ENCODE measurements at places on chromosomes 7 and 10. TPM values are rescaled to one million over a fixed set of nuclear protein-coding genes. Genes with fewer than 3 reads are reported as not detected.

The NPY gene
- total RNA-seq = not detected

The RELN gene
- total RNA-seq = 3.1 TPM

The MORN4 gene
- total RNA-seq = 7.0 TPM

The MYPN gene
- 31.3 TPM for total RNA-seq

The FAM25C gene
- not detected for total RNA-seq

The KAZALD1 gene
- total RNA-seq = 54.4 TPM

DNA sequence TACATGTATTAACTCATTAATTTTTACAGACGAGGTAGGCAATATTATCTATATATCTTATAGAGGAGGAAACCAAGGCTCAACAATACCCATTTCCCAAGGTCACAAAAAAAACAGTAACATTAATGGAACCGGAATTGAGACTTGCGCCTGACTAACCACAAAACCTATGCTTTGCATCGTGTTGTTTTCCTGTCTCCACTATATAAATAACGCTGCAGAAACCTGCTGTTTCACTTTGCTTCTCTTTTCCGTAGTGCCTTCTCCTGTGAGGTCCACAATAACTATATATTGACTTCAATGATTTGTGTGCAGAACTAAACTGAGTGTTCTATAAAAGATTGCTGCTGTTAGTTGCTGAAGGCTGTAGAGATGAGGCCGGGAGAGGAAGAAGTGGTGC lies 97.7 kb upstream of the RPA3 start:
- no peak for DNase-seq

GRCh38 chr10:19491166-19491565 lies 325.1 kb upstream of the PLXDC2 start:
- no peak for DNase-seq

GRCh38 chr10:128324058-128324827 lies 198.0 kb upstream of the MKI67 start:
- DNase-seq = peak; percentile 33

DNA sequence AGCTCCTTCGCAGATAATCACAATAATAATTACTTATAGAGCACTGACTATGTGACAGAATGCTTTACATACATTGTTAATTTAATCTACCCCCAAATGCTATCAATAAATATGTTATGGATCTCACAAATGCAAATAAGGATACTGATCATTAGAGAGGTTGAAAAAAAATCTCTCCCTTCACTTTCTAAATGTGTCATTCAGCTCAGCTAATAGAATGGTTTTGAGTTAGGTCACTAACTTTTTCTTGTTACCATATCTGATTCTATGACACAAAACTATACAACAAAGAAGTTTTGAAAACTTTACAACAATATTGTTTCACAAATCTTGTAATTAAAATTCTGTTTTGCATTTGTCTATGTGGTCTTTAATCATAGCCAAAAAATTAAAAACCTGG lies 17.4 kb downstream of the NEUROD6 start:
- DNase-seq = no peak

- no peak for DNase-seq
Observed at GRCh38 chr7:39613577-39613976, 9.8 kb upstream of the RALA start.

- DNase-seq = peak; percentile 85
Observed at GRCh38 chr7:32204361-32205018, 134.3 kb upstream of the PDE1C start.

- no peak for DNase-seq
Observed at GRCh38 chr7:117772421-117772820, 100.8 kb downstream of the CTTNBP2 start.

- no peak for DNase-seq
Observed at GRCh38 chr10:93300288-93300917, 181.7 kb downstream of the MYOF start.

- DNase-seq = peak; percentile 3
Observed at GRCh38 chr10:94991243-94991888, 52.9 kb downstream of the CYP2C9 start.

DNA sequence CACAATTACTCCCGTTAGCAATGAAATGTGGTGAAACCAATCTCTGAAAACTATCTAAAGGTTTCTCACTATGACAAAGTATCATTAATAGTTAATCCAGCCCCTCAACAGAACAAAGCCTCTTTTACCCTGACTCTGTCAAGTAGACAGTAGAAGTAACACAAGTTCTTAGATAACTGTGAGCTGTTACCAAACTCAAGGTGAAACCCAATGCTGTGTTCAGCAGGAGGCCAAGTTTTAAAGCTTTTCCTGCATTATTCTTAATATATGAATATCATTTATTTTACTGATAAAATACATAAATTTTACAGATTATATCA lies 109.1 kb downstream of the SRPK2 start:
- no peak for DNase-seq

DNA sequence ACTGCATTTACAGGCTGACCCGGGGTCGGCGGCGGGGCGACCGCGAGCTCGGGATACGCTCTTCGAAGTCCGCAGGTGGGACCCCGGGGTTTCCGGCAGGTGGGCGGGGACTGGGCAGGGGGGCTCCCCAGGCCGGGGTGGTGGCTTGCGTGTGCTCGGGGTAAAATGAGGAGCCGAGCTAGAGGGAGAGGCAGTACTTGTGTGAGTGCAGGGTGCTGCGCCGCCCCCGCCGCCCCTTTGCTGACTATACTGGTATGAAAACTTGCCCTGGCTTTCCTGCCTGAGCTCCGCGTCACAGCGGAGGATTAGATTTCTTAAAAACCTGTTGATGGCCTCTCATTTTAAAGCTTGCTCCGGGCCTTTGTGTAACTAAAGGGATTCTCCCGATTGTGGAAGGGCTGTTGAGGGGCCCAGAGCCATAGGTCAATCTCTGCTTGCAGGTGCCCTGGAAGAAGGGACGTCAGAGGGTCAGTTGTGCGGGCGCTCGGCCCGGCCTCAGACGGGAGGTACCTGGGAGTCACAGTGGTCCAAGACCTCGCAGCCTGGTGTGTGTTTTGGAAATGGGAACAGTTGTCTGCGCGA lies 488 bp downstream of the ARMC10 start:
- DNase-seq = peak; percentile 56

DNA sequence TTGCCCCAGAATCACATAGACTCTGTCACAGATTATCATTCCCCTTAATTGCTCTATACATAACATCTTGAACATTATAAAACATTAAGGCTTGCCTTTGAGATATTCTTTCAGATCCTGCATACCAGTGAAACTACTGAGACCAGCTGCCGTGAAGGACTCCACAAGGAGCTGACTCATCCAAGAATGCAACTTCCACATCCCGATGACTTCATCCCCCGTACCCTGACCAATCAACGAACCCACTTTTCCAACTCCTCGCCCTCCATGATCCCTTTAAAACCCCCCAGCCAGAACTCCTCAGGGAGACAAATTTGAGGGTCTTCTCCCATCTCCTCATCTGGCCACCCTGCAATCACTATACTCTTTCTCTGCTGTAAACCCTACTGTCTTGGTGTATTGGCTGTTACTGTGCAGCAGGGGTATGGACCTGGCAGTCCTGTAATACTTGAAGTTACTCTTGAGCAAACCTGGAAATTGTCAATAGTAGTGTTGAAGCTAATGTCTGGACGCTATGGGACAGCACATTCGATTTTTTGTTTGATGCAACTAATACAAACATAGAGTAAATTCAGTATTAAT lies 49.8 kb downstream of the HTR5A start:
- no peak for DNase-seq

GRCh38 chr7:127932076-127932475 lies 99.2 kb downstream of the LRRC4 start:
- DNase-seq = no peak

DNA sequence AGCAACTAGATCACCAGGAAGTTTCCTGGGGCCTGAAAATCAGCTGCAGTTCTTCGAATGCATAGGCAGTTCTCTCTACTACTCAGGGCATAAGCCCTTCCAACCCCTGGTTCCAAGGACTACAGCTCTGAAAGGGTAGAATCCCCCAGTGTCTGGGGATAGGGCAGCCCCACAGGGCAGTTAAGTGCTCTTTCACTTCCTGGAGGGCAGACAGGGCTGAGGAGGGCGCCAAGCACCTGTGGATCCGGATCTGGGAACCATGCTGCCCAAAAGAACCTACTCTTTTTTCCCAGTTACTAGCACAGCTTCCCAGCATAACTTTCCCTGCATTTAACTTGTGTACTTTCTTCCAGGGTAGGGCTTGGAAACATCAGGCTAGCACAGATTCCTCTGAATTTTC lies 41.1 kb downstream of the CXCL12 start:
- DNase-seq = no peak

DNA sequence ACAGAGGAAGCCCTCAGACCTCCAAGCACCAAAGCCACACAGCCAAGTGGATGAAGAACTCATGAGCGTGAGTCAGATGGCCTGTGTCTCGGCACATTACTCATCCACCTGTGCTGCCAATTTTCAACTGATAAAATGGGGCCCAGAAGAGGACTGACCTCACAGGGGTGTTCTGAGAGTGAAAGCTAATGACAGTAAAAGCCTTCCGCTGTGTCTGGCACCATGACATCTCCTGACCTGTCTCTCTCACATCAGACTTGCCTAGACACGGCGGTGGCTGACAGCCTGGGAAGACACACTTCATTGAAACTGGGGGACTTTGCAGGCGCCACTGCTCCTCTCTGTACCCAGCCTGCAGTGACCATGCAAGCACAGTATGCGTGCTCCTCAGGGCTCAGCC lies 8.3 kb upstream of the SLC18A3 start:
- peak; percentile 84 for DNase-seq

DNA sequence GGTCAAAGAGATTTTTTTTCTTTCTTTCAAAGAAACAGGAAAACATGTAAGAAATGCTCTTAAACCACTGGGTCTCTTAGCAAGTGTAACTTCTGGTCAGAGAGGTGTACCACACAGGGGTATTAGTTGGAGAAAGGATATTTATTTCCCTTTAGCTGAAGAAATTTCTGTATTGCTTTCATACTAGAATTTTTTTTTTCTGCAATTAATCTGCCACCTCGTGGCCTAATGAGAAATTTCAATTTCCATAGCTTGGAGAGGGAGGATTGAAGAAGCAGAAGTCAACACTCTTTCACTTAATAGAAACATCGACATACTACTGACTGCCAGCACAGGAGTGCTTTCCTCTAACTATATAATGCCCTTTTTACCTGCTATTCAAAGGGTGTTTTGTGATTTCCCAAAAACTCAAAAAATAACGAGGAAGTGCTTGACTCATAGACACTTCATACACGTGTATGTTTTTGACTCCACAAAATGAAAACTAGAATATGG lies 177.6 kb upstream of the NAMPT start:
- no peak for DNase-seq

DNA sequence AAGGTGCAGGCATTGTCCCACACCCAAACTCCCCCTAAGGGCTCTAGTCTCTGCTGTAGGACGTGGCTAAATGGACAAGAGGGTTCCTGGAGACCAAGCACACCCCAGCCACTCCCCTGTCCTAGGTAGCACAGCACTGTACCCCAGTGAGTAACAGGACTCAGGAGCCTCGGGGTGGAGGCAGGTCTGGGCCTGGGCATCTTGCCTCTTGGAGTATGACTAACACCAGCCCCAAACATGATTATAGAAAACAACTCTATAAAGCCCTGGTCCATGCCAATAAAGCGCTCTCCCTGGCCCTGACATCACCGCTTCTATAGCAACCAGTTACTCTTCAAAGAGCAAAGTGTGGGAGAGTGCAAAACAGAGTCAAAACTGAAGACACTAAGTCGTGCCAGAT lies 195.0 kb downstream of the CALN1 start:
- peak; percentile 47 for DNase-seq

DNA sequence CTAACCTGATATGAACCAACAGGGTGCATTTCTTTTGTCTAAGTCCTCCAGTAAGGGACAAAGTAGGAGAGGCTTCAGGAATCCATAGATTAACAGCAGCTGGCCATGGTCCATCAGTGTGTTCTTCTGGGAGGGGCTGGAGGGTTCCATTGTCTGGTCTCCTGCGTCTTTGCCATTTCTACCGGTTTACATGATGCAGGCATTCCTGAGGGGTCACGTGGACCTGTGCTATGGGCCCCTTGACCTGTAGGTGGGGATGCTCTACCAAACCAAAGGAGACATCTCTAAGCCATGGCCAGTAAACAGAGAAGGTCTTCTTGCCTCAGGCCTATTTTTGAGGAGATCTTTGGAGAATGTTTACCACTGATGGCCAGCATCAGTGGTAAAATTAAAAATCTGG lies 28.7 kb upstream of the HABP2 start:
- DNase-seq = no peak

GRCh38 chr7:95205665-95206225 lies 118.6 kb downstream of the PON1 start:
- DNase-seq = no peak

GRCh38 chr7:108810756-108811385 lies 241.2 kb downstream of the DNAJB9 start:
- no peak for DNase-seq

DNA sequence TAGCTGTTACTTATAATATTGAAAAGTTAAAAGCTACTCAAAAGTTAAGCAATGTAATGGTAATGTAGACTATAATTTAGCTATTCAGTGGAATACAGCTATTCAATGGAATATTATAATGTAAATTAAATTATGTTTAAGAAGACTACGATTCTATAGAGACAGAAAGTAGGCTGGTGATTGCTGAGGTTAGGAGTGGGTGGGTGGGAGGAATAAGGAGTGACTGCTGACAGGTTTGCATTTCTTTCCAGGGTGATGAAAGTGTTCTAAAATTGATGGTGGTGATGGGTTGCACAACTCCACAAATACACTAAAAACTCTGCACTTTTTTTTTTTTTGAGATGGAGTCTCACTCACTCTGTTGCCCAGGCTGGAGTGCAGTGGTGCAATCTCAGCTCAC lies 21.4 kb downstream of the DENND2A start:
- no peak for DNase-seq

DNA sequence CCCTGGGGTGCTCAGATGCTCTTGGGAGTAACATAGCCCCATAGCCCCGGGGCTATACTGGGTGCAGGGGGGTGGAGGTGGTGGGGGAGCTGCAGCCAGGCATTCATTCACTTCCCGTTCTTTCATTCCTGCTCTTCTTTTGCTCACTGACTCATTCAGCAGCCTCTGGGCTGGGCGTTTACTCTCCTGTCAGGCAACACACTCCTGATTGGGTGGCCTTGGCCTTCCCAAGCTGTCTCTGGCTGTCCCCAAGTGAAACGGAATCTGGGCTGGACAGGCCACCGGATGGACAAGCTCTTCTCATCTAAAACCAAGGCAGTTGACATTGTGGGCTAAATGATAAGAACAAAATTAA lies 34.6 kb downstream of the CHST3 start:
- peak; percentile 42 for DNase-seq

DNA sequence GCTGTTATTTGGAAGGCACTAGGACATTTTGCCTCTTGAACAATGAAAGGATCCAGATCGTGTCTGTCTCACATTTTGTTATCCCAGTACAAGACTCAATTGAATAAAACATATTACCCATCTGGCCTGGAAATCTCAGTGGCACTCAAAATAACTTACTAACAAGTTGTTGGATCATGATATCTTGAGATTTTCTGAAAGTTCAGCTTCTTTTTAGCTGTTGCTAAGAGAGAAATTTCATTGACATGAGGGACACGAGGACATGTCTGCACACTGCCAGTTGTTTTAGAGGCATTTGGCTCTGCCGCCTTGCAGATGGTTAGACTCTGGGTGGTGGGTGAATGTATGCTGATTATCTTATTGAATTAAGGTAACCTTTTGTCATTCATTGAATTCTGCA lies 41.0 kb downstream of the KAT6B start:
- DNase-seq = no peak

- no peak for DNase-seq
Observed at GRCh38 chr10:46247808-46248569, 38.8 kb upstream of the ANTXRL start.

Data from MG63 (cell line).